ENCODE measurements at places on chromosomes 4 and X.

DNA sequence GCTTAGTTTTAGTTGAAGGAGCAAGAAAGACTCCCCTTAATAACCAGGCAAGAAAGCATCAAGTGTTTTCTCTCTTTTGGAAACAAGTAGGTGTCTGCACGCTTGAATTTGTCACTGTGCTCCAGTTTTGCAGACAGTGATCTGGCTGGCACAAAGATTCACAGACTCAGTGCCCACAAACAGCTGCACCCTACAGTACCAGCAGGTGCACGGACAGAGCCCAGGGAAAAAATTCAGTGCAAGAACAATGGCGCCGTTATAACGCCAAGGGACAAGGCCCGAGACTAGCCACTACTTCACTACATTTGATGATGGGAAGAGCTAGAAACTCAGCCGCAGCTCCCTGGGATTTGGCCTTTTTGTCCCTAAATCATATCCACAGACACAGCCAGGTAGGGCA lies 56.0 kb downstream of the ZNF827 start:
- DNase-seq: no peak

GRCh38 chr4:110306303-110306702 lies 107.9 kb upstream of the ELOVL6 start:
- DNase-seq: no peak

GRCh38 chr4:7826176-7826908 lies 113.3 kb downstream of the AFAP1 start:
- DNase-seq: no peak

DNA sequence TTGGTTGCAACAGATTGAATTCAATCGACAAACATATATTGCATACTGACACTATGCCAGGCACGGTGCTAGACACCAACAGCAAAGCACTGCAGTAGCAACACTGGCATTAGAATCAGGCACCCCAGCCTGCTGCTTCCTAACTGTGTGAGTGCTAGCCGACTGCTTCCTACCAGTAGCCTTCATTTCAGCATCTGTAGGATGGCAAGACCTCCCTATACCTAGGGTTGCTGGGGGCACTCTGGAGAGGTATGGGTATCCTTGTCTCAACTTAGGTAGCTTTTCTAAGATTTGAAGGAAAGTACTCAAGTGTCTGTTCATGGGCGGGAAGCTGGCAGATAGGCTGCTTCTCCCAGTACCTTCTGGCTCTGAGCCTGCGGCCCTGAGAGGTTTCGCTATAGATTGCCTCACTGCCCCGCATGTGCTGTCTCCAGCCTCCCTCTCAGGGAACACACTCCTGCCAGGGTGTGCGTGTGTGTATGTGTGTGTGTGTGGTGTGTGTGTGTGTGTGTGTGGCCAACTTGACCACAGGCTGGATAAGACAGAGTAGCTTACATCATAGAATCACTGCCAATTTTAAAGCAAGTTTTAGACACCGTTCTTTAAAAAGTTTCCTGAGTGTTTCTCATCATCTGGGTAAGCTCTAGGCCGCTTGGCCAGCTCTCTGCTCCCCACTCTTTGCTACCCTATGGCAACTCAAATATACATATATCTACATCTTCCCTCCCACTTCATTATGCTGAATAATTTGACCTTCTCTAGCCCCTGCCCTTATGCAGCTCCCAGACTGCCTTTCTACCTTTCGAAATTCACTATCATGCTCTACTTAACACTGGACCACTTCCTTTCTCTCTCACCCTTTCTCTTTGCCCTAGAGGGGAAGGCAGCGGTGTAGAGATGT lies 97.0 kb upstream of the PJA1 start:
- no peak for DNase-seq

- DNase-seq: no peak
Observed at GRCh38 chr4:132934911-132935310, 214.2 kb upstream of the PCDH10 start.

GRCh38 chr4:16896881-16897750 lies 1.3 kb downstream of the LDB2 start:
- DNase-seq: no peak

DNA sequence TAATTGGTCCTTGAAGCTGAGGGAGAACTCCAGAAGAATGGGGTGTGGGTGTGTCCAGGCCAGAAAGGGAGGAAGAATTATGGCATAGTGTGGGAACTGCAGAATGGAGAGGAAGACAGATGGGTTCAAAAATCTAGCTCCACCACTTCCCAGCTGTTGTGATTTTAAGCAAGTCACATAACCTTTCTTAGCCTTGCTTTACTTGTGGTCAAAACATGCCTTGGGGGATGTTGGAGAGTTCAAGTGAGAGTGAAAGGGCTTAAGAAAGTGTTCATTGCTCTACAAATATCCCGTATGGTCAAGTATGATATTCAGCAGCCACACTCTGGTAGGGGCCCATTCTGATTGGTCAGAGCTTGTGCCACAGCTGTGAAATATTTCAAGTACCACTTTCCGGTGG lies 15.0 kb upstream of the STARD8 start:
- no peak for DNase-seq

GRCh38 chr4:111633663-111634266 lies 511.5 kb upstream of the FAM241A start:
- no peak for DNase-seq

DNA sequence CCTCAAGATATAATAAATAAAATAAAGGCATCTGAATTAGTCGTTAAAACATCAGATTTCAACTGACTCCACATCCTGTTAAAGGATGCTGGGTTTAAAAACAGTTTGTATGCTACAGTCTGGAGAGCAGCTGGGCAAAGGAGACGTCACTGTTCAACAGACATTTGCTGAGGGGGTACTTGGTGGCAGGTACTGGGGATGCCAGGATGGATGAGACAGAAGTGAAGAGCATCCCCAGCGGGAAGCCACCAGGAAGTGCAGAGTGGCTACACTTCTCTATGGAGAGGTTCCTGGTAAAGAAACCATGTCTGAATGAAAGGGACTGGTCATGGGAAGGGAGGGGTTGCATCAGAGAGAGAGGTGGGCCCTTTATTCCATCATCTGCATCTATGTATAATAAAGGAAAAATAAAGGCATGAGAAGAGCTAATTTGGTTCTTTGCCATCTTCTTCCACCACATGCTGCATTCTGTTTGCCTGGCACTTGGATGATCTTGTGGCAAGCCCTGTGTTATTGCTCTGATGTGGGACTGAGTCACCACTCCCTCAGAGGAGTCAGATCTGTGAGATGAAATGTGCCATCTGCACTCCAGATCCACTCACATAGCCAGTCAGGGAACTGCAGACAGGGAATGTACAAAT lies 145.0 kb downstream of the SOWAHB start:
- DNase-seq: no peak

DNA sequence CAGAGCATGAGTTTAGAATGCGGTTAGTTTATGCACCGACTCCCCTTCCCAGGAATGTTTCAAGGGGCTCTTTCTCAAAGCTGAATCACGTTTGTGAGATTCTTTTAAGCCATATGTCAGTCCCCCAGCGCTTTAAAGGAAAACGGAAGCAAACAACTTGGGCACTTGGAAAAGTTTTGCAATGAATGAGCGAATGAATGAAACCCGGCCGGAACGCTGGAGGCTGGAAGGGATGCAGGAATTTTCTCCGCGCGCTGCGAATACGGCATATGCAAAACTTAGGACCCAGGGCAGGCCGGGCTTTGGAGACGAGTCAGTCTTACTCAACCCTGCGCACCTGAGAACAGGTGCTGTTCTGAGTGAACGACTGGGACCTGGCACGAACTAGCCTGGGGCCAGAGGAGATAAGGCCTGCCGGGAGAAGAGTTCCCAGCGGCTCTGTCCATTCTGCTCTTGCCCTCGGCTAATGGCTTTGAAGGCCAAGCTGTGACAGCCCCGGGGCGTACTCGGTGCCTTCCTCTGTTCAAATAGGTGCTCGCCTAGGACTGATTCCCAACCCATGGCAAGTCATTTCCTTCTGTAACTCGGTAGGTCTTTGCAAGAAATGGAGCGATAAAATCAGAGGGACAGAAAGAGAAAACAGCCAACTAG lies 743 bp upstream of the NRK start:
- DNase-seq: no peak

DNA sequence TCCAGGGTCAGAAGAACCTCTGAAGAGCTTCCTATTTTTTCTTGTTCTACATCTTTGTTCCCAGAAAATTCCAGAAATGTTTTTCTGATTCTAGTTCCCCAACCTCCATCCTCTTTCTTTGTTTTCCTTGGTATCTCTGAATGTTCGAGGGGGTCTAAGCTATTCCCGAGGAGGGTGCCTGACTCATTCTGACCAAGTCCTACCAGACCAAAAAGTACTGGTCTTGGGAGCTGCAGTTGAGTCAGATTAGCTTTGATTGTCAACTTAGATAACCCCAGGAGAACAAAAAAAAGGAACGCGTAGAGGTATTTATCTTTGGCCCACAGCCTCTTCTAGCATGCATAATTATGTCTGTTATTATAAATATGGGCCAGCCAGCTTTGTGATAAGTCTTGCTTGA lies 12.1 kb upstream of the TENM3 start:
- DNase-seq: no peak

GRCh38 chrX:115531818-115532403 lies 29.1 kb upstream of the PLS3 start:
- no peak for DNase-seq

DNA sequence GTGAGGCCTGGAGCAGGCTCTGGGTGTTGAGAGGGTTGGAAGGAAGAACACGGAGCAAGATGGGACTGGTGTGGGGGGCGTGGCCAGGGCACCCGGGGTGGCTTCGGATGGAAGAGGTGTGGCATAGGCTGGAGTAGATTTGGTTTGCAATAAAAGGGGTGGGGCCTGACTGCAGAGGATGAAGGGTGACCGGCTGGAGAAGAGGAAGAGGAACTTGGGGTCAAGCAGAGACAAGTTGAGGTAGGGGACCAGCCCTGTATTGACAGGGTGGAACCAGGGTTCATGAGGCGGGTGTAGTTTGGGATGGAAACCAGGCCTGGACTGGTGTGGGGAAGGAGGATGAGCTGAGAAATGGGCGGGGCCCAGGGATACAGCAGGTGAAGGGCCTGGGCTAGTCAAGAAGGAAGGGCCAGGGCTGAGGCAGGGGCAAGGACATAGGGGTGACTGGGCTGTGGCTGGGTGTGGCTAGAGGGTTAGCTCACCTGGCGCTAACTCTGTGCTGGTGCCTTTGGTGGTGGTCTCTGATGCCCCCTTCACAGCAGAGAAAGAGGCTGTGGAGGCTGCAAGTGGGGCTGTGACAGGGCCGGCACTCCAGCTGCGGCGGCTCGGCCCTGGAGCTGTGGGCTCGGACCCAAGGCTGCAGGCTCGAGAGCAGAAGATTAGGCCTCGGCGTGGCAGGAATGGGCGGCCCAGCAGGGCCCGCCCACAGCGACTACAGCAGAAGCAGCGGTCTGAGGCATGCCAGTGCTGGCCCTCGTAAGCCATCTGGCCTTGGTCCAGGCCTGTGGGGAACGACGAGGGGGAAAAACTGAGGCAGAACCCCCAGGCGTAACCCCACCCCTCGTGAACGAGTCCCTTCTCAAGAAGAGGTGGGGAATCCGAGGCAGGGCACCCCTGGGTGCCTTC lies 5.0 kb downstream of the PLP2 start:
- no peak for DNase-seq

DNA sequence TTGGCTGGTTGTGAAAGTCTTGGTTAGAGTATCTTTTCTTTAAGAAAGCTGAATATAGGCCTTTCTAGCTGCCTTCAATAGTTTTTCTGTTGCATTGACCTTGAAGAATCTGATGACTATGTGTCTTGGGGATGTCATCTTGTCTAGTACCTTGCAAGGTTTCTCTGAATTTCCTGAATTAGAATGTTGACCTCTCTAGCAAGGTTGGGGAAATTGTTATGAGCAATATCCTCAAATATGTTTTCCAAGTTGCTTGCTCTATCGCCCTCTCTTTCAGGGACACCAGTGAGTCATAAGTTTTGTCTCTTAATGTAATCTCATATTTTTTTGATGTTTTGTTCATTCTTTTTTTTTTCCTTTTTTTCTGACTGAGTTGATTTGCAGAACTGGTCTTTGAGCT lies 194.7 kb downstream of the RAB28 start:
- no peak for DNase-seq

- no peak for DNase-seq
Observed at GRCh38 chr4:51843309-51844152, 578 bp downstream of the DCUN1D4 start.

- no peak for DNase-seq
Observed at GRCh38 chr4:37058826-37059225, 185.7 kb upstream of the NWD2 start.

- DNase-seq: no peak
Observed at GRCh38 chr4:188396037-188396436, 256.8 kb downstream of the TRIML1 start.

GRCh38 chrX:129640737-129641136 lies 14.0 kb downstream of the APLN start:
- no peak for DNase-seq

DNA sequence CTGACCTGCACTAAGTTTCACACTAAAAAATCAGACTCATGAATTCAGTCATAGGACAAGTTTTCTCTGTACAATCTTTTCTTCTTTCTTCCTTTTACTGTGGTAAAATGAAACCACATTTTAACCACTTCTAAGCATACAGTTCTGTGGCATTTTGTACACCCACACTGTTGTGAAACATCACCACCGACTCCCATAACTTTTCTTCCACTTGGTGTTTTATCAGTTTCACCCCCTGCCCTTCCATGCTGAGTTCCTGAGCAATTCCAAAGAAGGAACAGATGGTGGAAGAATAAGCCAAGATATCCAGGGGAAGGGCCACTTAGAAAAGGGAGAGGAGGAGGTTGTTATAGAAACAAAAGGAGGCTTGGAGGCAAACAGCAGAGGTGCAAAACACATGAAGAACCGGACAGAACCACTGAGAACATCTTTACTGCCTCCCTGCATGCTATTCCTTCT lies 22.6 kb downstream of the SLC25A4 start:
- DNase-seq: no peak

- DNase-seq: no peak
Observed at GRCh38 chr4:135239964-135240363, 1038.4 kb upstream of the PABPC4L start.

- no peak for DNase-seq
Observed at GRCh38 chr4:72665171-72665968, 96.3 kb upstream of the ADAMTS3 start.

DNA sequence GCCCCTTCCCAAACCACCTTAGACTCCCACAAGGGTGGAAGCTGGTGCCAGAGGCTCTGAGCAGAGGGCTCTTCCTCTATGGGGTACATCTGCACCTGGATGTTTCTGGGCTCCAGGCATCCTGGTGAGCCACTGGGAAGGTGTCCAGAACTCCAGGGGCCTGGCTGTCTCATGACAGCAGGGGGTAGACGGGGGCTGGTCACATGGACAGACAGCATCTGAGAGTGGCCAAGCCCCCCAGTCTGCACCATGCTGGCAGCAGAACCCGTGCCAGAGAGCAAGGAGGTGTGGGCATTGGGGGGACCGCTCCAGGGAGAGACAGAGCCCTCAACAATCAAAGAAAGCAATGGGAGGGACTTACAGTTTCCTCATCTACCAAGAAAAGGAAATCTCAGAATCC lies 39.5 kb downstream of the ZFYVE28 start:
- no peak for DNase-seq

DNA sequence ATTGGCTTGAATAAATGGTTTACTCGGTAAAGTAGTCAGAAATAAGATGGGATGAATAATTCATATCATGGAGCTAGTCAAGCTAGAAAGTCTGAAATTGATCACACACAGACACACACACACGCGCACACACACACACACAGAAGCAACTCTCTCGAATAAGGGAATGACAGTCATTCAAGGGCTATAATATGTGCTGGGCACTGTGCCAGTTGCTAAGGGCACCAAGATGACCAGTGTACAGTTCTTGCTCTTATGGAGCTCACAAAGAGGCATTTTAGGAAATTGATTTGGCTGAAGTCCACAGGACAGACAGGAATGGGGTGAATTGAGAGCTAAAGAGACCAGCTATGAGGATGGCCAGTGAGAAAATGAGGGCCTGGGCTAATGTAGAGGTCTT lies 34.2 kb upstream of the SH3D19 start:
- no peak for DNase-seq

- DNase-seq: no peak
Observed at GRCh38 chrX:12789976-12790375, 1.2 kb upstream of the PRPS2 start.

Data from Panc1 (cell line).